ENCODE measurements at places on chromosomes 2 and 18.

DNA sequence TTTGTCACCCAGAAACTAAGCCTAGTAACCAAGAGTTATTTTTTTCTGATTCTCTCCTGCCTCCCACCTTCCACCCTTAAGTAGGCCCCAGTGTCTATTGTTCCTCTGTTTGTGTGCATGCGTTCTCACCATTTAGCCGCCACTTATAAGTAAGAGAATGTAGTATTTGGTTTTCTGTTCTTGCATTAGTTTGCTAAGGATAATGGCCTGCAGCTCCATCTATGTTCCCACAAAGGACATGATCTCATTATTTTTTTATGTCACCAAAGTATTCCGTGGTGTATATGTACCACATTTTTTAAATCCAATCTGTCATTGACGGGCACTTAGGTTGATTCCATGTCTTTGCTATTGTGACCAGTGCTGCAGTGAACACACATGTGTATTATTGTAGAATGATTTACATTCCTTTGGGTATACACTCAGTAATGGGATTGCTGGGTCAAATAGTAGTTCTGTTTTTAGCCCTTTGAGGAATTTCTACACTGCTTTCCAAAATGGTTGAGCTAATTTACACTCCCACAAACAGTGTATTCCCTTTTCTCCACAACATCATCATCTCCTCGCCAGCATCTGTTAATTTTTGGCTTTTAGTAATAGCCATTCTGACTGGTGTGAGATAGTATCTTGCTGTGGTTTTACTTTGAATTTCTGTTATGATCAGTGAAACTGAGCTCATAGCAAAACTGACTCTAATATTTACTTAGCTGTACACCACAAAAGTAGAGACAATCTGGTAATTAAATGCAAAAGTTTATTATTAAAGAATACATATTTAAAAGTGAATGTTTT is 660.1 kb upstream of the SLC8A1 start:
- H3K27ac ChIP-seq = no peak overlapping the region
- H3K36me3 ChIP-seq = no peaks in the 10 kb centered on the region
- H3K27me3 ChIP-seq = no peaks in the 10 kb centered on the region
- H3K4me1 ChIP-seq = no peaks in the 10 kb centered on the region

DNA sequence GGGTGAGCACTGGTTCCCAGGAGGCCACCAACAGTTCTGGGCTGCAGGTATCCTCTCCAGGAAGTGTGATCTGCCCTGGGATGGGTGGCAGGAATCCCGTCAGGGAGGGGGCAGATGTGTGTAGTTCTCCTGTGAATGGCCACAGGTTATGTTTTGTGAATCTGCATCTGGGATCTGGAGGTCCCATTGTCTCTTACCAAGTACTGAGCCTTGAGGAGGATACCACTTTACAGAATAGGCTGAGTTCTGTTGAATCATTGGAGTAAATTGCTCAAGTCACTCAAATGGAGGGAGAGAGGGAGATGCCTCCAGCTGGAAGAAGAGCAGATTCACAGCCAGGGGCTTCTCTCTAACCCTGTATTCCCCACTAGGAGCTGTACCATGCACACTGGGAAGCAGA is 168.2 kb downstream of the ANKRD30B start:
- no peaks in the 10 kb centered on the region for H3K36me3 ChIP-seq
- no peak overlapping the region for H3K4me3 ChIP-seq
- no peaks in the 10 kb centered on the region for H3K4me1 ChIP-seq
- H3K27ac ChIP-seq = no peak overlapping the region
- H3K27me3 ChIP-seq = no peaks in the 10 kb centered on the region
- no peak for DNase-seq

DNA sequence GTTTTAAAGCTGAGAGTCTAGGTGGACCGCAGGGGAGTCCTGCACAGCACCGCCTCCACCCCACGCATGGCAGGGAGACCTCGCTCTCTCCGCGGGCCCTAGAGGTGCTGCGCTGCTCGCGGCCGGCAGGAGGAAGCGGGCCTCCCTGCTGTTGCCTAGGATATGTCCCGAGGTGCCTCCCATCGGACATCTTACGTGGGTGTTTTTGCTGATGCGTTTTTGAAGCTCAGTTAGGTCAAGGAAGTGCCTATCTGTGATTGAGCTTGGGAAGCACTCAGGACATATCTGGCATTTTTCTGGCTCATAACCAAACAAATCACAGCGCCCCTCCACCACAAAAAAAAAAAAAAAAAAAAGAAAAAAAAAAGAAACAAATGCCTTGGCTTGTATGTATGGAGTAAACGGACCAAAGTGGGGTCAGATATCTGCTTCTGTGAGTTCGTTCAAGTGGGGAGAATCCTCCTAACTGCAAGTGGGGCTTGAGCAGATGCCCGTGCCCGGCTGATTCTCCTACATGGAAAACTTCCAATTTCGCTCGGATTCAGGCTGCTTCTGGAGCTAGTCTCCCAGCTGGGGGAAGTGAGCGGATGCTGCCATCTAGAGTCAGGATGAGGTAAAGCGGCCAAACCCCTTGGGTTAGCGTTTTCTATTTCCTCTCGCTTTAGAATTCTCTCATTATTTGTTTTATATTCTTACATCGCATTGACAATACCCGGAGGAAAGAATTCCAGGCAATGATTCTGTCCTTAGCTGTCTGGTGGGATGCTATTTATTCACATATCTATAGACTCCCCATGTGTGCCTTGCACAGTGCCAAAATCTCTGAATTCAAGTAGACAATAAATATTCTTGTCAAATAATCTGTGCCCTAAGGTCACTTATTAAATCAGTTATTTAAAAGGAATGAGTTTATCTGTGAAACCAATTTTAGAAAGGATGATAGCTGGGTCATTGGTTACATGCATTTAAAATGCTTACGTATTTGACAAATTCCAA is 95.3 kb downstream of the CD8B2 start:
- peaks cover 21% of the 10 kb centered on the region for H3K27me3 ChIP-seq
- DNase-seq = peak; percentile 85
- H3K36me3 ChIP-seq = no peaks in the 10 kb centered on the region
- no peaks in the 10 kb centered on the region for H3K4me1 ChIP-seq
- no peak overlapping the region for H3K27ac ChIP-seq
- peak overlapping the region; percentile 16 for H3K4me3 ChIP-seq

DNA sequence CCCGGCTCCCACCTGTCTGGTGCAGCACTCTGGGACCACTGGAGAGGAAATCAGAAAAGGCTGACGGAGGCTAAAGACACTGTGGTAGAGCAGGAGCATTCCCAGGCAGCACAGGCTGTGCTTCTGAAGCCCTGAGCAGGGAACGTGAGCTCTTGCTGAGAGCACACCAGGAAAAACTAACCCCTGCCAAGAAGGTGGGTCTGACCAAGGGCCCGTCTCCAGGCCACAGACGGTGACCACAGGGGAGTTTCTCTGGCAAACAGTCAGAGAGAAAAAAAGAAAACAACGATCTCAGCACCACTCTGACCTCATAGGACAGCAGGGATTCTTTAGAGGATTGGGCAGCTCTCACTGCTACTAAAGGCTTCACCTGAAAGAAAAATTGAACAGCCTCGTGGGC is 201.4 kb downstream of the AFF3 start:
- no peaks in the 10 kb centered on the region for H3K27me3 ChIP-seq
- no peak overlapping the region for H3K4me3 ChIP-seq
- H3K4me1 ChIP-seq = no peaks in the 10 kb centered on the region
- no peak for DNase-seq

DNA sequence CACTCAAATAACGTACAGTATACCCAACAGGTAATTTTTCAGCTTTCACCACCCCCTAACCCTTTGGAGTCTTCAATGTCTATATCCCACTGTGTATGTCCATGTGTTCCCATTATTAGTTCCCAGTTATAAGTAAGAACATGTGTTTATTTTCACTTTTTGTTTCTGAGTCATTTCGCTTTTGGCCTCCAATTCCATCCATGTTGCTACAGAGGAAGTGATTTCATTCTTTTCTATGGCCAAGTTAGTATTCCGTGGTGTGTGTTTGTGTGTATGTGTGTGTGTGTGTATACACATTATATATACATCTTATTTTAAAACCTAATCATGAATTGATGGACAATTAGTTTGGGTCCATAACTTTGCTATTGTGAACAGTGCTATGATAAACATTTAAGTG is 464.4 kb downstream of the CMPK2 start:
- H3K36me3 ChIP-seq = no peaks in the 10 kb centered on the region
- no peak overlapping the region for H3K4me3 ChIP-seq
- H3K4me1 ChIP-seq = no peaks in the 10 kb centered on the region
- H3K27me3 ChIP-seq = no peaks in the 10 kb centered on the region

GRCh38 chr2:102239344-102239743 is 52.5 kb downstream of the IL1RL2 start:
- no peaks in the 10 kb centered on the region for H3K36me3 ChIP-seq
- peaks cover 8% of the 10 kb centered on the region for H3K4me1 ChIP-seq
- no peak overlapping the region for H3K4me3 ChIP-seq
- no peaks in the 10 kb centered on the region for H3K27me3 ChIP-seq
- DNase-seq = no peak

- H3K27ac ChIP-seq = no peak overlapping the region
- no peak for DNase-seq
- no peaks in the 10 kb centered on the region for H3K4me1 ChIP-seq
- H3K27me3 ChIP-seq = no peaks in the 10 kb centered on the region
- H3K36me3 ChIP-seq = no peaks in the 10 kb centered on the region
- H3K4me3 ChIP-seq = no peak overlapping the region
Measured at GRCh38 chr2:200869014-200869413, 4.6 kb upstream of the CLK1 start.

DNA sequence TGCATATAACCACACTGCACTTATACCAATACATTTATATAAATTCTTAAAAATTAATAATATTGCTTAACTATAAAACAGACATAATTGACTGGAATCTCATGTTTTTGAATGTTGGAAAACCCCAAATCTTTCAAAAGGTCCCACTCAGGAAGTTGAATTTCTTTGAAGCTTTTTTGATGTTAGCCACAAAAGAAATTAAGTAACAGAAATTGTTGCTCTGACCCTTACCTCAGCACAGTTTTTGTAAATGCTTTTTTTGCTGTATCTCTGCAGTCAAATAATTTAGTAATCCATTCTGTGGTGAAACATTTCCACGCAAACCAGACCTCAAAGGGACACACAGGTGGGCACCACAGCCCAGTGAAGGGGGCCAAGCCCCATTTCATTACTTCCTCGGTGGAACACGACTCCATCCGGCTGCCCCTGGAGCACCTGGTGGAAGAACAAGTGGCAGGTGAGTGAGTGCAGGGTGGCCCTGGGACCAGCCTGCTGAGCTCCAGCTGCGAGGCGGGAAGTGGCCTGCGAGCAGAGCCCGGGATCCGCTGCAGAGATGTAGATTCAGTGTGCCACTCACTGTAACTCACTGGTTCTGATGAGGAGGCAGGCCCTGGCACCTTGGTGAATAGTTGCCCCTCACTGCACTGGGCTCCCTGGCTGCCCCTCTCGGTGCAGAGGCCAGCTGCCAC is 8.4 kb downstream of the SCLY start:
- no peak overlapping the region for H3K27ac ChIP-seq
- H3K4me3 ChIP-seq = no peak overlapping the region
- no peak for DNase-seq
- H3K4me1 ChIP-seq = peaks cover 10% of the 10 kb centered on the region
- H3K27me3 ChIP-seq = no peaks in the 10 kb centered on the region

DNA sequence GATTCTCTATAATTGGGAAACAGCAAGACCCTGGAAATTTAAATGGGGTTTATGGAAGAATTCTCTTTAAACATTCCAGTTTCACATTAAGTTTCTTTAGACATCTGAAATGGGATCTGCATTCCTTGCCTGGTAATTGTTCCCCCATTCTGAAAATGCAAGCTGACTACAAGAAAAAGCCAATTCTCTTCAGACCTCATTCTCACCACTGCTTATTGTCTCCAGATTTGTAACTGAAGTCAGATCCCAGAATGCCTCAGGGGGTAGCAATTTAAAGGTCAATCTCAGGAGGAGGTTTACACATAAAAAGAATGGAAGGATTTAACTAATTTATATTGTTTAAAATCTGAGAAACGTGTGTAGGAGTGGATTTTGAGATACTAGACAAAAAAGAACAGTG is 41.2 kb downstream of the COL3A1 start:
- no peak overlapping the region for H3K4me3 ChIP-seq
- no peaks in the 10 kb centered on the region for H3K36me3 ChIP-seq
- DNase-seq = no peak
- no peaks in the 10 kb centered on the region for H3K4me1 ChIP-seq
- no peaks in the 10 kb centered on the region for H3K27me3 ChIP-seq
- H3K27ac ChIP-seq = no peak overlapping the region

DNA sequence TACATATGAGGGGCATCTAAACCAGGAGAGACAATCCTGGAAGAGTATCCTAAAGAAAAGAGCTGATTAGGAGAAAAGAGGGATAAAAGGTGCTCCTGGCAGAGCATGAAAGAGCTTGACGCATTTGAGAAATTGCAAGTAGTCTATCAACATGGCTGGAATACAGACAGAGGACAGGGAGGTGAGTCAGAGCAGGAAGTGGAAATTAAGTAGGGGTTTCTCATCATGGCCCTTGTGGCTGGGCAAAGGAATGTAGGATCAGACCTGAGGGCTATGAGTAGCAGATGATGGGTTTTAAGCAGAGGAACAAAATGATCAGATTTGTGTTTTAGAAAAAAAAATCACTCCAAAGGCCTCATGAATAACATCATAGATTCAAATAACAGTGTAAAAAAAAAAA is 49.2 kb upstream of the UGP2 start:
- H3K27ac ChIP-seq = no peak overlapping the region
- H3K27me3 ChIP-seq = no peaks in the 10 kb centered on the region

DNA sequence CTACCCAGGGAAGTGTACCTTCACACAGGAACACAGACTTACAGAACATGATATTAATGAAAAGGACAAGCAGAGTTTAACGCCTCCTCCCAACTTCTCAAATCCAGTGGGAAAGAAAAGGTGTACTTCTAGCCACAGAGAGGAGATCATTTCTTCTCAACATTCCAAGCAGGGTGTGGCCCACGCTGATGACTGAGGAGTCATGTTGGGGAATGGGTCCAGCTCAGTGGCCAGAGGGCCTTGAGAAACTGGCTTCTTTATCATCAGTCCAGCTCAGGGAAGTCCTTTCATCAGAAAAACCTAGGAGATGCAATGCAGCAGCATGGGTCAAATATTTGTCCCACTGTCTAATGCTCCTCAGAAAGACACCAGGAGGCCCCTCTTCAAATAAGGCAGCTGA is 63.0 kb downstream of the RBM43 start:
- H3K27ac ChIP-seq = no peak overlapping the region
- H3K4me1 ChIP-seq = no peaks in the 10 kb centered on the region
- H3K27me3 ChIP-seq = no peaks in the 10 kb centered on the region
- no peaks in the 10 kb centered on the region for H3K36me3 ChIP-seq

GRCh38 chr2:162125138-162125537 is 26.9 kb downstream of the GCG start:
- H3K27ac ChIP-seq = no peak overlapping the region
- DNase-seq = no peak
- no peaks in the 10 kb centered on the region for H3K27me3 ChIP-seq
- no peaks in the 10 kb centered on the region for H3K4me1 ChIP-seq
- H3K4me3 ChIP-seq = no peak overlapping the region
- no peaks in the 10 kb centered on the region for H3K36me3 ChIP-seq

DNA sequence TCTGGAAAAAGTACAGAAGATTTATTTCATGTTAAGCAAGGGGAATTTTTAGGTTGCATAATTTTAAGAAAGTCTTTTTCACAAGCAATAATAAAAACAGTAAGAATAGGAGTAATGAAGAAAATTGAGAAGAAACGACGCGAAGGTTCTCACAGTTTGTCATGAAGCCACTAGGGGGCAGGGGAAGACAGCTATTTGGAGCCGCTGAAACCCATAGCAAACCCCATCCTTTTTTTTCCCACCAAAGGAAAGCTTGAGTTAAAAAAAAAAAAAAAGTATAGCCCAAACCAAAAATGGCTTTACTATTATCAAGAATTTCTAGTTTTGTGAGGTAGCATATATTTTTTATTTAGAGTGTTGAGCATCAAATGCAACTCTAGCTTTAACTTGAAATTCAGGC is 300.9 kb downstream of the PHLPP1 start:
- no peak overlapping the region for H3K4me3 ChIP-seq
- H3K27me3 ChIP-seq = no peaks in the 10 kb centered on the region
- no peaks in the 10 kb centered on the region for H3K36me3 ChIP-seq
- H3K27ac ChIP-seq = no peak overlapping the region
- H3K4me1 ChIP-seq = no peaks in the 10 kb centered on the region

All from small intestine (tissue), 16 donors.